ENCODE measurements at places on chromosomes 6 and 20. TPM values are rescaled to one million over a fixed set of nuclear protein-coding genes. Genes with fewer than 3 reads are reported as not detected.

DNA sequence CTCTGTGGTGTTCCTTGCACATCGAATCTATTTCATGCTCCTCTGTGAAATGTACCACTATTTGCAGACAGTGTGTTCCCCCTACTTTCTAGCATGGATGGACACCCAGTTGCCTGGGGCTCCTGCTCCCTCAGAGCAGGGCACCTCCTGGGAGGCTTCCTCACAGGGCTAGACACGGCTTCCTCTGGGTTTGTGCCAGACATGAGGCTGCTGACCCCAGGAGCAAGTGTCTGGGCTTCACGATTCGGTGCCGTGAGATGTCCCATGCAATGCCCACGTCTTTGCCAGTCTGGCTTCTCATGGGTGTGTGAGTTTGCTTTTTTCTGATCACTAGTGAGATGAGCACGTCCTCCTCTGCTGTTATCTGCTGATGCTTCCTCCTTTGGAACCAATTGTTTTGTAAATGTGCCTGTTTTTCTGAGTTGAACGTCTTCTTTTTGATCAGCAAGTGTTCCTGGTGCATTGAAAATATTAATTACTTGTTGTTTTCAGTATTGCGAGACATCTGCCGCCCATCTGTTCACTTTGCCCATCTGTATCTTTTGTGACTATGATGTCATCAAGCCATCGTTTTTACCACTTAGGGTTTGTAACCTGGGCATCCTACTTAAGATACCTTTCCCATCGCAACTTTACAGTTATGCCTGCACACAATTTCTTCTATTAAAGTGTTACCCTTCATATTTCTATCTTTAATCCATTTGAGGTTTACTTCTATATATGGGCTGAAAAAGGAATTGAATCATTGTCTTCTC, 92.0 kb downstream of the TTLL2 start:
- no peak for DNase-seq

DNA sequence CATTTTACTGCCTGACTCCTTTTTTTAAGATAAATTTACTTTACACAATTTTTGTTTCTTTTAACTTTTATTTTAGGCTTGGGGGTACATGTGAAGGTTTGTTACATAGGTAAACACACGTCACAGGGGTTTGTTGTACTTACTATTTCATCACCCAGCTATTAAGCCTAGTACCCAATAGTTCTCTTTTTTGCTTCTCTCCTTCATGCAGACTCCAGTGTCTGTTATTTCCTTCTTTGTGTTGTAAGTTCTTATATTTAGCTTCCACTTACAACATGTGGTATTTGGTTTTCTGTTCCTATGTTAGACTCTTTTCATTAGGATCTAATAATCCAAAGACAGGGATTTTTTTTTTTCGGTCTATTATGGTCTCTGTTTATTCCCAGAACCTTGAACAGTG, 83.5 kb upstream of the CCN6 start:
- DNase-seq, result no peak

DNA sequence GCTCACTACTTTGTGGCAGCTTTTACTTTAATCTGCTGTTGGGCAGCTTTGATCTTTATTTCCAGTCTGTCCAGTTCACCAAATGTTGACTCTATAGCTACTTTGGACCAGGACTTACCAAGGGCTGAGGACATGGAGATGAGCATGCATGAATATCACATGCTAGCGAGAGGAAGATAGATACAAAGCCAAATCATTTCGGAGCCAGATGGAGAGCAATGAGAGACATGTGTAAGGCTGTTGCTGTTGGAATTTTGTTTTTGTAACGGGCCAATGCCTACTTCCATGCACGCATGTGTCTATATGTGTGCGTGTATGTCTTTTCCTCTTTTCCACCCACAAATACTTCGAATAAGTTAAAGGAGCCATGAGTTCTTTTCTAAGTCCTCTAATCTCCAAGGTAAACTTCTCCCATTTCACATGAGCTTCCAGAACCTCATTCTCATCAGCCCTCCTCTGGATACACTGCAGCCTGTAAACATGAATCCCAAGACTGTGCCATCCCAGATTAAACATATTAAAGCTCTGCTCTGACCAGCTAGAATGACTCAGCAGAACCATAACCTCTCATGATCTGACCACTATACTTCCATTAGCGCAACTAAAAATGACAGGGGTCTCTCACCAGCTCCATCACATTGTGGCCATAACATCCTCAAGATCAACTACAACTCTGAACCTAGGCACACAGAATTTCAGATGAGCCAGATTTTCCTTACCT, 160.7 kb downstream of the LRFN2 start:
- DNase-seq, result no peak

- no peak for DNase-seq
These were observed 91.0 kb upstream of the FOXA2 start for GRCh38 chr20:22675341-22675740.

SLC22A23 gene
- 0.54 TPM for total RNA-seq

ZNF311 gene
- 0.48 TPM for total RNA-seq

TMEM217 gene
- total RNA-seq, result 4.2 TPM

- no peak for DNase-seq
These were observed 71.3 kb upstream of the TOX2 start for GRCh38 chr20:43843096-43843964.

DNA sequence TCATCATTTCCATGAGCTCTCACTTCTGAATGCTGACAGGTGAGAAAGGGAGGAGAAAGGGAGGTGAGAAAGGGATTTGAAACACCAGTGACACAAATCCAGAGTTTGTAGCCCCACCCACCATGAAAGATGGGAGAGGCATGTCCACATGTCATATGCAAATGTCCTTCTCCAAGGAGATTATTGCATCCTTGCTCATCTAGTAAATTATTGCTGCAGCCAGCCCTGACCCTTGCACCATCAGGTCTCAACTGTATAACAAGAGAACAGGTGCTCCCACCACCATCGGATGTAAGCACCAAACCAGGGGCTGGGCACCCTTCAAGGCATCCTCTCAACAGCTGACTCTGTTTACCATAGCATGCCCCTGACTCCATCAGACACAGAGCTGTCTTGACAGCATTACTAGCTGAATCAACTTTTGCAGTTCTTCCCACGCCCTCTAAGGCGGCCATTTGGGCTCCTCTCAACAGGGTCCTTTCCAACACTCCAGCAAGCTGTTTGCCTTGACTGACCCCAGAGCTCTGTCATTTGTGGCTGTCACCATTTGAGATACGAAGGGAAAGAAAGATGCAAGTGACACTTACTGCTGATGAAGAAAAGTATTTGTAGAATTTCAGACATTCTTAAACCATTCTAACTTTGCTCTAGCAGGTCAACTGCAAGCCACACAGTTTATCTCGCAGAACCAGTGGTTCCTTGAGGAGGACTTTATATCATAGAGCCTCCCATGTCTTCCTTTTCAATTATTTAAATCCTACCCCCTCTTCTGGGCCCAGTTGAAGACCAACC, 14.2 kb downstream of the GFOD1 start:
- no peak for DNase-seq

DNA sequence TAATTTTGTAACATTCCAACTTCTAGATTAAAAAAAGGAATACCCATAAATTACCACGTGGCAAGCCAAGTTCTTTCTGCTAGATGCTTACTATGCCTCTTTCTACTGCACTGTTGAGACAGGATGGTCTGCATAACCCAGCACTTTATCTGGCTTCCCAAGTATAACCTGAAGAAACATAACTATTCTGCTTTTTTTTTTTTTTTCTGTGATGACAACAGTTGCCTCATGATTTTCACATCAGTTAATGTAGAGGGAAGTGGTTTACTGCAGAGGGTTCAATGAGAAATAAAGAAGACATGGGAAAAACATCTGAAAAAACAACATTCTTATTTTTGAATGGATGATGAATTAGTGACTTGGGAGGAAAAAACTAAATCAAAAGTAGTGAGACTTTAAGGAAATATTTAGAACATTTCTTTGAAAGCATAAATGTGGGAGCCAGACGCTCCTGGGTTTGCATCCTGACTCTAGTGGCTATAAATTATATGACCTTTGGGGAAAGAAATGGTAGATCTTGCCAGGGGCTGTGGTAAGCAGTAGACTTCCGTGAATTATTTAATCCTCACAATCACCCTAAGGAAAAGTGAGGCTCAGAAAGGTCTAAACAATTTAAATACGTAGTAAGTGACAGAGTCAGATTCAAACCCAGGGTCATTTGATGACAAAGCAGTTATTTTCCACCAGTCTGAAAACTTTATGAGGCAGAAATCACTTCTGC, 230.7 kb downstream of the PHACTR1 start:
- DNase-seq, result no peak

DNA sequence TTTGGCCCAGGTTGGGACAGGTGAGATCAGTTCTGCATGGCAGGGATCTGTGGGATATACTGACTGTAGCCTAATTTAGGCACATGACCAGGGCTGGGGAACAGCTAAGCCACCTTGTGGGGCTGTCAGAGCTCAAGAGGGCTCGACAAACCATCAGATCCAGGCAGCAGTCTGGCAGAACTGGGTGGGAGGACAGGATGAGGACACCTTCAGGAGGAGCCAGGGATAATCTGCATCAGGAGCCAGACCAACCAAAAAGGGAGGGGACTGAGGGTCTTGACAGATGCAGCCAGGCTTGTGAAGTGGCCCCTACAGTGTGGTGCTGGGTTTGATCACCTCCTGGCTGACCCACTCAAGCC, 123.4 kb downstream of the MAFB start:
- no peak for DNase-seq

VGLL2 gene
- total RNA-seq, result not detected

PRICKLE4 gene
- total RNA-seq, result not detected

DNA sequence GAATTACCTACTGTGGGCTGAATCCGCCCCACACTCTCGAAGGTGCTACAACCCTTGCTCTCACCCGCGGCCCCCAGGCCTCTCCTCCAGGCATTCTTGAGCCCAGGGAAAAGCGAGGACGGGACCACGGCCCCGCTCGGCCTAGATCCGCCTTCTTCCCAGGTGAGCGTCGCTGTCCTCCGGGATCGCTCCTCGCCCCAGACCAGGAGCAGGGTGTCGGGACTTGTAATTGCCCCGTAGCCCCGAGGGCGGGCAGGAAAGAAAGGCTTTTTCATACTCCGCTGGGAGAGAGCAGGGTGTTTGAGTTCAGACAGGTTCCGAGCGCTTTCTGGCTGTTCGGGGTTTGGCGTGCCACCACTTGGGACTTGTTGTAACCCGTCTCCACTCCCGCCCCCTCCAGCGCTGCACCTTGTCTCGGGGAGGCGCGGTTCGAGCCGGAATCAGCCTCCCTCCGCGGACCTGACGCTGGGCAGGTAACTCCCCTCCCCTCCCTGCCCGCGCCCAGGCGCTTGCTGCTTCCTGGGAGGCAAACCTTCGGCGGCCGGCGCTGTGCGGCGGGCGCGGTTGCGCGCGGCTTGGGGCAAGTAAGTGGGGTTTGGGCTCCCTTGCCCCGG, at the start of gene FAM83B:
Gene FAM83B, plus strand, starts transcription at position 529 of the 614 bp plus-strand sequence. CDS start 23,476 bp downstream, outside the sequence.
- DNase-seq, result no peak

DNA sequence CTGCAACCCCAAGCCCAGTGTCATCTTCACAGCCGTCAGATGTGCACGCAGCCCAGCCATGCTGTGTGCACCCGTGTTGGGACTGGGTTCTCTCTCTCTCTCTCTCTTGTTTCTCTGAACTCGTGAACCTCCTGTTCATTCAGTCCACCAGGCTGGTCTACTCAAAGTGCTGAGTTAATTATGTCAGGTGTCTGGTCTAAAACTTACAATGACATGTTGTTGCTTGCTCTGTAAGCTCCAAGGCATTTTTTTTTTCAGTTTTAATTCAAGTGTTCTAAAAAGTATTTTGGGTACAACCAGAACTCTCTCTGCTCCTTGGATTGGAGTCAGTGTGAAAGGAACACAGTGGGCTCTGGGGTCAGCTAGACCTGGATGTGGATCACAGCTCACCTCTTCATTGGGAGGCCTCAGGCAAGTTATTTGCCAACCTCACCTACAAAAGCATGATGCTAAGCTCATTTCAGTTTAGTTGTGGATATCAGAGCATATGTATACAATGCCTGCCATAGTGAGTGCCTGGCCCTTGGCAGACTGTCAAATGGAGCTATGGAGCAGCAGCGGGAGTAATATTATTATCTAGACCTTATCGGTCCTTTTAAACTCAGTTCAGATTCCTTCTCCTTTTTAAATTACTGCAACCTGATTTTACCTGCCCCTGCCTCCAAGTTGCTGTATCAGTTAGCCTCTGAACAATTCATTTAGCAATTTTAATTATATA, 59.5 kb downstream of the PLEKHG1 start:
- no peak for DNase-seq

- DNase-seq, result no peak
These were observed 56.4 kb downstream of the ADTRP start for GRCh38 chr6:11722220-11722619.

GRCh38 chr6:142597836-142598235, 296.0 kb downstream of the ADGRG6 start:
- no peak for DNase-seq

DNA sequence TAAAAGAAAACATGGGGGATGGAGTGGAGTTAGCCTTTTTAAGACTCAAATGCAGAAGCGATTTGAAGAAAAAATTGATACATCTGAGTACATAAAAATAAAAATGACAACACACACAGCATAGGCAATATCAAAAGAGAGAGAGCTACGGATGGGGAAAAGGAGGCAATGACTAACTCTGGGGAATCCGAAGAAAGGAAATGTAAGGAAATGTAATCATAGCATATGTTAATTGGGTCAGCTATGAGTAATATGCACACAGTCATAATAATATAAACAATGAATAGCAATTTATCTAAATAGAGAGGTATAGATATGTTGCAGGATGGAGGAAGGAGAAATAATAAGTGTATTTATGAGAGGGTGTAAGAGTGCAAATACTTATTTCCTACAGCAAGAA, 83.4 kb downstream of the NOL4L start:
- no peak for DNase-seq

SIRPB1 gene
- total RNA-seq, result 0.34 TPM

XKR7 gene
- not detected for total RNA-seq

DNA sequence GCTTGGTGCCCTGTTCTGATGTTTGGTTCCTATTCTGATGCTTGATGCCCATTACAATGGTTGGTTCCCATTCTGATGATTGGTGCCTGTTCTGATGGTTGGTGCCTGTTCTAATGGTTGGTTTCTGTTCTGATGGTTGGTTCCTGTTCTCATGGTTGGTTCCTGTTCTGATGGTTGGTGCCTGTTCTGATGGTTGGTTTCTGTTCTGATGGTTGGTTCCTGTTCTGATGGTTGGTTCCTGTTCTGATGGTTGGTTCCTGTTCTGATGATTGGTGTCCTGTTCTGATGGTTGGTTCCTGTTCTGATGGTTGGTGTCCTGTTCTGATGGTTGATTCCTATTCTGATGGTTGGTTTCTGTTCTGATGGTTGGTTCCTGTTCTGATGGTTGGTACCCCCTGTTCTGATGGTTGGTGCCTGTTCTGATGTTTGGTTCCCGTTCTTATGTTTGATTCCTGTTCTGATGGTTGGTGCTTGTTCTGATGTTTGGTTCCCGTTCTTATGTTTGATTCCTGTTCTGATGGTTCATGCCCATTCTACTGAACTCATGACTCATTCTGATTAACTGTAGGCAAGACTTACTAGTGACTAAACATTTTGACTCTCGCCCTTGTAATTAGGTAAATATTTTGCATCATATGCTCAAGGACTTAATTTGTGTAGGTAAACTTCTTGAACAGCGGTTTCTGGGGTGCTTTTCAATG, 146.2 kb downstream of the DLL1 start:
- no peak for DNase-seq

MYL9 gene
- total RNA-seq, result 0.90 TPM

PRSS16 gene
- total RNA-seq, result 0.32 TPM

Data from activated T-cell treated with anti-CD3 and anti-CD28 coated beads, Interleukin-2, amount 50 U/mL, for 4 hours (primary cell).